ENCODE measurements at places on chromosomes 7 and 10. TPM values are rescaled to one million over a fixed set of nuclear protein-coding genes. Genes with fewer than 3 reads are reported as not detected.

The KIF5B gene
- 164 TPM for total RNA-seq

DNA sequence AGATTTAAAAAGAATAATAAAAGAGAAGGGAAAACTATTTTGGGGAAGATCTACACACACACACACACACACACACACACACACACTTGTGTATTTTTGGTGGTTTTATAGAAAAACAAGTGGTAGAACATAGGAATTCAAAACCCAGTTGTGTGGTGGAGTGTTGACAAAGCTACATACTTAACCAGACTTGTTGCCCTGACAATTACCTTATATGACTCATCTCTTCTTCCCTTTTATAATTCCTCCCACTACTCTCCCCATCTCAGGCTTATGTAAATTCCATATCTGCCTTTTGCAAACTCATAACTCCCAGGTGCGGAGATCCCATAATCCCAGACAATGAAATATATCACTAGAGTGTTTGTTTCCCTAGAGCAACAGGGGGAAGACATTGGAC lies 873.7 kb downstream of the NXPH1 start:
- DNase-seq, result no peak

DNA sequence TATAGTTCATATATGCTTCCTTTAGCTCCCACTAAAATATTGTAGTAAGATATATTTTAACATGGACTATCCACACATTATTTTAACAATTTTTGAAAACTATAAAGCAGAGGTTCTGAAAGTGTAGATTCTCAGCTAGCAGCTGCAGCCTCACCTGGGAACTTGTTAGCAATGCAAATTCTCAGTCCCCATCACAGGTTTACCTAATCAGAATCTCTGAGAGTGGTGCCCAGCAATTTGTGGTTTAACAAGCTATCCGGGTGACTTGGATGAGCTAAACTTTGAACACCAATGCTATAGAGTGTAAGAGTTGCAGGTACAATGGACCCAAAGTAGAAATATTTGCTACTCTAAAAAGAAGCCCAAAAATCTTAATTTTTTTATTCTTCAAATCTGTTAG lies 99.8 kb upstream of the MDFIC start:
- DNase-seq, result no peak

GRCh38 chr10:84715911-84716310 lies 387.5 kb downstream of the CCSER2 start:
- DNase-seq, result no peak

- DNase-seq, result no peak
Observed at GRCh38 chr10:89074120-89074519, 83.5 kb downstream of the FAS start.

DNA sequence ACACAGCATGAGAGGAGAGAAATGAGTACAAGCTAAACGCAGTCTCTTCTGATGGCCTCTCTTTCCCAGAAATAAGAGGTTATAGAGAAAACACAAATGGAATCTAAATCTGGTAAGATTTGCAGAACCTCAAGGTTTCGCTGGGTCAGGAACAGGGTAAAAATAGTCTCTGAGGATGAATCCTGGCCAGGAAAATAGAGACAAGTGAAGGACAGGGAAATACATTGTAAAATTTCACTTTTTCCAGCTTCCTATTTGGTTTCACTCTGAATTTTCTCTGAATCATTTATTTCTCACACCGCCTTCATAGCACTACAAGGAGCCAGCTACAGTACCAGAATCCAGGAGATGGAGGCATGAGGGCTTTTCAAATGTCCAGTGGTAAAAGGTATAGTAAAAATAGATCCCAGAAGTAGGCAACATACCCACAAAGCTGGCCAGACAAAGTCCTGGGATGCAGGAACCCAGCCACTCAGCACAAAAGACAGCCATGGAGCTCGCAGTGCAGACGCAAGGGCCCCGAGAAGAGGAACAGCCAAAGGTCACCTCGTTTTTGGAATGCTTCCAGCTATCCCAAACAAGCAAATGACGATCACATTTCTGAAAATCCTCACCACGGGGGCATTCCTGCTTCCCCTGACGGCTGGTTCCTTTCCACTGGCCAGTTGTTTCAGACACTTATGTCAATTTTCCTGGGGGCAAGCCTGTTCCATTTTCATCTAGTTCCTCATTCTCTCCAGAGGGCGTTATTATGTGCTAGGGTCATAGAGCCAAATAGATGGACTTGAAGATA lies 21.5 kb upstream of the IKZF1 start:
- DNase-seq, result no peak

GRCh38 chr10:44801383-44802327 lies 109.5 kb upstream of the TMEM72 start:
- peak; percentile 36 for DNase-seq

All from thoracic aorta (tissue), 2 donors.